SHP77 (cell line): ENCODE measurements at places on chromosomes 13 and 19.
A peak's percentile ranks its signal among the peaks of the same experiment; 100 is the strongest.

- no peak for DNase-seq
Measured at GRCh38 chr19:39223703-39224279, 19.7 kb upstream of the SYCN start.

- no peak for DNase-seq
Measured at GRCh38 chr13:24274452-24275021, 34.8 kb upstream of the C1QTNF9 start.

DNA sequence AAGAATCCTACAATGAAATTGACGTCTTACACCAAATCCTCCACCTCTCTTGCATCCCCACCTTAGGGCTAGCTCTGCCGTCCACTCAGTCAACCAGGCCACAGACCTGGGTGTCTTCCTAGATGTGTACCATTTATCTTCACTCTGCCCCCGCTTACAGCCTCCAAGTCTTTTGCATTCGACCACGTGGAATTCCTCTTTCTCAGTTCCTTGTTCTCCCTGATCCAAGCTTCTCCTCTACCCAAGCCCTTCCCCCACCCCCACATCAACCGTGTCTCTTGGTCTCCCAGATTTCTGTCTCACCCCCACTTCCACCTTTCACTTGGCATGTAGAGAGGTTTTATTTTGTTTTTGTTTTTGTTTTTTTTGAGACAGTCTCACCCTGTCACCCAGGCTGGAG, 1.2 kb upstream of the DMWD start:
- no peak for DNase-seq

DNA sequence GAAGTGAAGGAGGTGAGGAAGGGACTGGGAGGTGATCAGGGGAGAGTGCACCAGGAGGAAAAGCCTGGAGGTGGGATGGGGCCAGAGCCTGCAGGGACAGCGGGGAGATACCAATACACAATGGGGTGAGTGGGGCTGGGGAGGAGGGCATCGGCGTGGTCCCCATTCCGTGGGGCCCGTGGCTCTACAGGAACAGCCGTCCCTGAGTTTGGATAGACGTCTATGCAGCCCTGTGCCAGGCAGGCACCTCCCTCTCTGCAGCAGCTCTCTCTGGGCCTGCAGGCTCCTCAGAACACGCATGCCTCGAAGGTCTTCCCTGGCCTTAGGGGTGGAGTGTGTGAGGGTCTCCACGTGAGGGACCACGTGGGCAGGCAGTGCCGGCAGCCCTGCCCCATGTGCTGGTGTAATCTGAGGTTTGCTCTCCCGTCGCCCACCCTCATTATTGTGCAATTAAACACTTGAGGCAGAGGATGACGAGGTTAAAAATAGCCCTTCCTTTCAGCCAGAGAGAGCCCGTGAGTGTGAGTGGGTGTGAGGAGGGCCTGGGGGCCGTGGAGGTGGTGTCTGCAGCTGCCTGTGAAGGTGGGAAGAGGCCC, 16.5 kb downstream of the C2CD4C start:
- no peak for DNase-seq

DNA sequence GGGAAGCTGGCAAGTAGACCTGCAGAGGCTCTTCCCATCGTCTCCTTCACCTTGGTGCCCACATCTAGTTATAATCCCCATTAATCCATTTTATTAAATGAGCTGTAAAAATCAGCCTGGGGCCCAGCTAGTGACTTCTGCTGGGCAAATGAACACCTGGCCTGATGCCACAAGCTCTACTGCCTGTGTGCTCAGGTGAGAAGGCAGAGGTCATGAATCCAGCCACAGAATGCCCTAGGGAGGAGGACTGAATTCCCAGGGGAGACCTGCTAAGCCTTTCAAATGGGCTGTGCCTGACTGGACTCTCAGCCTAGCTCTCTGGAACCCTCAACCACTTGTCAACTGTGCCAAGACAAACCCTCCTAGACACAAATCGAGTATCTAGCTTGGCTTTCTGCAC, 74.0 kb downstream of the PDS5B start:
- no peak for DNase-seq

DNA sequence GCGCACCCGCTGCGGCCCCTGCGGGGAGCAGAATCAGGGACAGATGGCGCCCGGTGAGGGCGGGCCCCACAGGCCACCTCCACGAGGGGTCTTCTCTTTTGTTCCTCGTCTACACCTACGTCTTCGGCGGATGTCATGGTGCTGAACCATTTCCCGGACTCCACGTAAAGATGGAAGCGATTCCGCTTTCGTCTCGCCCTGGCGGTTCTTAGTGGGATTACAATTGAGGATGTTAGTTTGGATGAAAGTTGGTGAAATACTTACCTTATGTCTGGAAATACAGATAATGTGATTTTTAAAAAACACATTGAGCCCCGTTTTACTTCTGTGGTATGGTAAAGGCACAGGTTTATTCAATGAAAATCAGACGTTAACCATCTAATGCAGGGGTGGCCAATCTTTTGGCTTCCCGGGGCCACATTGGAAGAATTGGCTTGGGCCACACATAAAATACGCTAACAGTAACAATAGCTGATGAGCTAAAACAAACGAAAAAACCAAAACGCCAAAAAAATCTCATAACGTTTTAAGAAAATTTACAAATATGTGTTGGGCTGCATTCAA, 1.4 kb upstream of the ZMYM5 start:
- DNase-seq = peak; percentile 59
